ENCODE measurements at places on chromosomes 6 and 20. TPM values are rescaled to one million over a fixed set of nuclear protein-coding genes. Genes with fewer than 3 reads are reported as not detected.

DNA sequence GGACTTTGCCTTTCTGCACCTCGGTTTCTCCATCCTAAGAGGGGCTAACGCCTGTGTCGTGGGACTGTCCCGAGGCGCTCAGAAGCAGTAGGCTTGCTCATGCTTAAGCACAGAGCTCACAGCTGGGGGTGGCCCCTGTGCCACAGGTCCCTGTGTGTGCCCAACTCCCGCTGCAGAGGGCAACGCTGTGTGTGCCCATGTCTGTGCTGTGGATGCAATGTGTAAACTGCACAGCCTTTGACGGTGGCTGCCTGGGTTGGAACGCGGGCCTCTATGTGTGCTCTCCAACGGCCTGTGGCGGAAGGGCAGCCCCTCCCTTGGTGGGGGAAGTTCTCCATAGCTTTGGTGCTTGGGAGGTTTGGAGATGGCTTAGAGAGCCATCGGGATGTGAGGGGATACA is 10.7 kb upstream of the GATA5 start:
- no peak for DNase-seq
- no peak overlapping the region for H3K4me3 ChIP-seq
- no peaks in the 10 kb centered on the region for H3K4me1 ChIP-seq
- H3K36me3 ChIP-seq, result no peaks in the 10 kb centered on the region

The ADAM33 gene
- not detected for total RNA-seq

GRCh38 chr6:38714239-38715015 is 684 bp upstream of the DNAH8 start:
- H3K36me3 ChIP-seq, result peaks cover 14% of the 10 kb centered on the region
- peak overlapping the region; percentile 91 for H3K27ac ChIP-seq
- peaks cover 28% of the 10 kb centered on the region for H3K27me3 ChIP-seq
- no peak for DNase-seq
- peak overlapping the region; percentile 22 for H3K4me3 ChIP-seq

- no peak overlapping the region for H3K4me3 ChIP-seq
- peaks cover 4% of the 10 kb centered on the region for H3K27me3 ChIP-seq
- H3K4me1 ChIP-seq, result no peaks in the 10 kb centered on the region
- peak; percentile 14 for DNase-seq
- H3K27ac ChIP-seq, result no peak overlapping the region
Observed at GRCh38 chr6:35089935-35090505, 51.1 kb downstream of the TCP11 start.

DNA sequence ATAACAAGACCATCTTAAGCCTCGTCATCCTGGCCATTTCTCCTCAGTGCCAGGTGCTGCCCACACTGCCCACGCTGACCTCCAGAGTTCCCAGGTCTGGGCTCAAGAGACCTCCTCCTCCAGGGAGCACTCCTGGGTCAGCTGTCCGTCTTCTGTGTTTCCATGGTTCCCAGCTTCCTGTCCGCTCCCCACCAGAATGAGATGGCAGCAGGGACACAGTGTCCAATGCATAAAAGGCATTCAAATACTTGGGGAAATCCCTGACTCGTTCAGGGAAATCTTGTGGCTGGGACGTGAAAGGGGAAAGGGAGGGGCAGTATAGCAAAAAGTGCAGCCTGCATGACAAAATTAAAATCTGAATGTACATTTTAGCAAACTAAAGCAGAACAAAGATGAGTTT is 54.3 kb downstream of the SLC23A2 start:
- H3K4me3 ChIP-seq, result no peak overlapping the region
- H3K36me3 ChIP-seq, result peaks cover 9% of the 10 kb centered on the region
- no peak for DNase-seq
- no peaks in the 10 kb centered on the region for H3K27me3 ChIP-seq
- H3K27ac ChIP-seq, result no peak overlapping the region
- H3K4me1 ChIP-seq, result peaks cover 35% of the 10 kb centered on the region

GRCh38 chr6:52000064-52000463 is 87.3 kb downstream of the PKHD1 start:
- DNase-seq, result no peak
- H3K27ac ChIP-seq, result no peak overlapping the region
- H3K27me3 ChIP-seq, result peaks cover 11% of the 10 kb centered on the region
- no peaks in the 10 kb centered on the region for H3K36me3 ChIP-seq
- no peaks in the 10 kb centered on the region for H3K4me1 ChIP-seq

The BPI gene
- total RNA-seq, result not detected

DNA sequence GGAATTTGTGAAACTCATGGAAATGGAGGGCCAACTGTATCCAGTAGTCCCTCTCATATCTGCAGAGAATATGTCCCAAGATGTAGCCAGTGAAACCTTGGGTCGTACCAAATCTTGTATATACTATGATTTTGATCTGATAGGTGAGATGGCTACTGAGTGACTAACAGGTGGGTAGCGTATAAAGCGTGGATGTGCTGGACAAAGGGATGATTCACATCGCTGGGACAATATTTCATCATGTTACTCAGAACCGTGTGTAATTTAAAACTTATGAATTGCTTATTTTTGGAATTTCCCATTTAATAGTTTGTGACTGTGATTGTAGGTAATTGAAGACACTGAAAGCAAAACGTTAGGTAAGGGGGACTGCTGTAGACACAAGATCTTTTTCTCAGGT is 144.1 kb downstream of the SMAP1 start:
- peaks cover 4% of the 10 kb centered on the region for H3K36me3 ChIP-seq
- H3K27me3 ChIP-seq, result no peaks in the 10 kb centered on the region
- DNase-seq, result no peak
- no peak overlapping the region for H3K4me3 ChIP-seq

The FAM209A gene
- 3.0 TPM for total RNA-seq

The NDUFAF4 gene
- total RNA-seq, result 26.1 TPM

- H3K27me3 ChIP-seq, result no peaks in the 10 kb centered on the region
- no peaks in the 10 kb centered on the region for H3K36me3 ChIP-seq
- no peak overlapping the region for H3K27ac ChIP-seq
- DNase-seq, result no peak
- H3K4me3 ChIP-seq, result no peak overlapping the region
- H3K4me1 ChIP-seq, result peaks cover 7% of the 10 kb centered on the region
Observed at GRCh38 chr6:90941885-90942284, 355.0 kb upstream of the MAP3K7 start.

- no peak for DNase-seq
- no peak overlapping the region for H3K4me3 ChIP-seq
- no peaks in the 10 kb centered on the region for H3K4me1 ChIP-seq
- no peak overlapping the region for H3K27ac ChIP-seq
Observed at GRCh38 chr6:167778497-167779128, 48.1 kb upstream of the AFDN start.

- H3K27ac ChIP-seq, result no peak overlapping the region
- no peaks in the 10 kb centered on the region for H3K36me3 ChIP-seq
- DNase-seq, result no peak
- H3K4me3 ChIP-seq, result no peak overlapping the region
- H3K4me1 ChIP-seq, result no peaks in the 10 kb centered on the region
Observed at GRCh38 chr6:121619987-121620740, 184.7 kb downstream of the GJA1 start.

GRCh38 chr6:157045831-157046454 is 268.8 kb downstream of the ARID1B start:
- H3K4me3 ChIP-seq, result no peak overlapping the region
- no peak overlapping the region for H3K27ac ChIP-seq
- no peaks in the 10 kb centered on the region for H3K4me1 ChIP-seq
- H3K36me3 ChIP-seq, result peaks cover 4% of the 10 kb centered on the region

- H3K36me3 ChIP-seq, result peaks cover 58% of the 10 kb centered on the region
- no peak for DNase-seq
- no peaks in the 10 kb centered on the region for H3K27me3 ChIP-seq
- H3K4me3 ChIP-seq, result no peak overlapping the region
- no peak overlapping the region for H3K27ac ChIP-seq
Observed at GRCh38 chr6:105359419-105360370, 43.2 kb downstream of the PREP start.

DNA sequence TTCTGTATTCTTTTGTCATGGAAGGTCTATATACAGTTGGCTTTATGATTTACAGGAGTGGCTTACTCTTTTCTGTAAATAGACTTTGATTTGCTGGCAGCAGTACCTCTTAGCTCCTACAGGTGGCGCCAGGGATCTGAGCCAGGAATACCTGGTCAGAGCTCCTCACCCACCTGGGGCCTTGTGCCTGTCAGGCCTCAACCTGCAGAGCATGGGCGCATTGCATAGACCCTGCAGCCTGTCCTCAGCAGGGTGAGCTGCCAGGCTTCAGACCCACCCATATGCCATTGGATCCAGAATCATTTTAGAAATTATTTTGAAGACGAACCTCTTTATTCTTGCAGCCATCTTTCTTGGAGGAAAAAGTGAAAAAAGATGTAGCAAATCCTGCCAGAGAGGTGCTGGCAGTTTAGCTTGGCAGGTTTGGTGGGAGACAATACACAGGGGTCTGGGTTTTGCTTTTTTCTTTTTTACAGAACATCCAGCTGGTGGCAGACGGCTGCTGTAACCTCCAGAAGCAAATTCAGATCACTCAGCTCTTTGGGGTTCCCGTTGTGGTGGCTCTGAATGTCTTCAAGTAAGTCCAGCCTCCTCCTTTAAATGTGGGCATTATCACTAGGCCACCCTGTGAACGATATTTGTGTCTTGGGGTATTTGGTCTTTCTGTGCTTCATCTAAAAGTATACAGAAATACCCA is 149.1 kb downstream of the MTHFD1L start:
- H3K4me1 ChIP-seq, result peaks cover 13% of the 10 kb centered on the region
- peak; percentile 62 for DNase-seq
- no peak overlapping the region for H3K4me3 ChIP-seq
- H3K27ac ChIP-seq, result peak overlapping the region; percentile 14

DNA sequence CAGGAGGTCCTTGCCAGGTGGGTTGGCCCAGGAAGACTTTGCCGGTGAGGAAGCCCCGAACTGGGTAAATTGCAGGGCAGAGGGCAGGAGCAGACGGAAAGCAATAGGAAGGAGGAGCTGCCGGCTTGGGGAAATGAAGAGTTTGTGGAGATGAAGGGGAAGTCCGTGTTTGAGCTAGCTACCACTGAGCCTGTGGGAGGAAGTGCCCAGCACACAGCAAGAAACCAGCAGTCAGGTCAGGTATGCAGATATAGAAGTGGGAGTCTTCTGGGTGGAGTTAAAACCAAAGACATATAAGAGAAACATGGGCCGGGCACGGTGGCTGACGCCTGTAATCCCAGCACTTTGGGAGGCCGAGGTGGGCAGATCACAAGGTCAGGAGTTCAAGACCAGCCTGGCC is 34.7 kb downstream of the CD24 start:
- H3K36me3 ChIP-seq, result no peaks in the 10 kb centered on the region
- H3K27ac ChIP-seq, result no peak overlapping the region
- no peak for DNase-seq
- H3K4me3 ChIP-seq, result no peak overlapping the region
- no peaks in the 10 kb centered on the region for H3K4me1 ChIP-seq

GRCh38 chr6:16106991-16107787 is 21.7 kb upstream of the MYLIP start:
- DNase-seq, result no peak
- H3K4me3 ChIP-seq, result no peak overlapping the region
- H3K36me3 ChIP-seq, result no peaks in the 10 kb centered on the region

DNA sequence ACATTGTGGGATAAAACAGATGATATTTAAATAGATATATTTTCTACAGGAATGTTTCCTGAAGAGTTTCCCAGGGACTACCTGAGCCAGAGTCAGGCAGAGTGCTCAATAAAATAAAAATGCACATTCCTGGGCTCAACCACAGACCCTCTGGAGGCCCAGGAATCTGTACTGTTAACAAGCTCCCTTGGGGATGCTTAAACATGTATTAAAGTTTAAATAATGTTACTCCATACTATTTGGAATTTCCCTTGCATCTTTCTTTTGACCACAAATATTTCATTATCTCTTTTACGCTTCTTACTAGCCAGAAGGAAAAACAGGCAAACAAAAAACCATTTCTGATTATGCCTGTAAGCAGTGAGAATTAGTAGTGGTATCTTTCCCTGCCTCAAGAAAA is 42.3 kb downstream of the GPR63 start:
- H3K27ac ChIP-seq, result no peak overlapping the region
- H3K4me3 ChIP-seq, result no peak overlapping the region

DNA sequence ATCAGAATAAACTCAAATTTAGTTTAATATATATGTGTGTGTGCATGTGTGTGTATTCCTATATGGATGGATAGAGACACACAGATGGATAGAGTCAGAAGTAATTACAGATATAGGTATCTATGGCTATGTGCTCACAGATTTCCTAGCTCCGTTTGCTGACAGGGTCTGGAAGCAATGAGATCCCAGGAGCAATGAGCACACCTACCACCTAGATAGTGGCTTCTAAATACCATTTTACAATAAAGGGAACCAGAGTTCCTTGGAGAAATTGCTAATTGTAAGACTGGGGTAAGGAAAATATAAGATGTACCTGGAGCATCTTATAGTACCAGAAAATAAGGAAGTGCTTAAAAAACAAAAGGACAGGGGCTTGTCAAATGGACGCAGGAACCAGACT is 196.2 kb upstream of the PRDM1 start:
- no peaks in the 10 kb centered on the region for H3K27me3 ChIP-seq
- no peak overlapping the region for H3K4me3 ChIP-seq
- DNase-seq, result no peak
- peaks cover 39% of the 10 kb centered on the region for H3K4me1 ChIP-seq

DNA sequence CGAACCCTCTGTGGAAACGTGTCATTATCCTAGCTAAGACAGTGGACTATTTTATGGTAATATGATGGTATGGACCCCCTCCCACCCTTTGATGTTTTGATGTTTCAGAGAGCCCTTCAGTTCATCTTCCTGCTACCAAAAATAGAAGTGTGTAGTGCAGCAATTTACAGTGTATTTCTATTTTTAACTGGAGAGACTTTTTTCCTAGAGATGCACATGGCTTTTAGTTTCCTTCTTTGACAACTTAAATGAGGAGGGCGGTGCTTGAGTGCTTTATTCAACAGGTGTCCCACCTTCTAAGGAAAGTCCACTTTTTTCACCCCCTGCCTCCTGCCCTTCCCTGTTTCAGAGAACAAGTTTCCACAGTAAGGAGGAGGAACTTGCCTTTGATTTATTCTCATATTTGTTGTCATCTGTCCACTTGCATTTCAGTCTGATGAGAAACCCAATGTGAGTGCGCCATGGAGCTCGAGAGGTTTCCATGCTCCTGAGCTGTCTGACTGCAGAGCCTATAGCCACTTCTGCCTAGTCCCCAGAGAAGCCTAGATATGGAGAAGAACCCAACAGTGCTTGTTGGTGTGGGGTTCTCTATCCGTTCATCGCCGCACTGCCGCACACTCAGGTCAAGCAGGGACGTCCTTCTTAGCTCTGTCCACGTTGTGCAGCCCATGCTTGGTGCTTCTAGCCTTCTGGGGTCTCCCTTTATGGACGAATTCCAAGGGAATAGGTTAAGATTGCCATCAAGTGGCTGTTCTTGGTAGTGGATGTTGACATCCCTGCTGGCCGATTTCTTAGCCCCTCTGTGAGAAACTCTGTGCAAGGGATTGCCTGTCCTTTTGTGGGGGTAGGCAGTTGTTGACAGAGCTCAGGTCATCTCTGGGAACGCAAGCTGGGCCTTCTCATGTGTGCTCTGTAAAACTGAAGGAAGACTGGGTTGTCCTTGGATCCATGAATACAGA is 144.2 kb downstream of the JARID2 start:
- H3K27me3 ChIP-seq, result no peaks in the 10 kb centered on the region
- peaks cover 8% of the 10 kb centered on the region for H3K36me3 ChIP-seq

The GPLD1 gene
- 0.18 TPM for total RNA-seq

GRCh38 chr6:153966001-153966400 is 73.0 kb upstream of the OPRM1 start:
- H3K4me1 ChIP-seq, result no peaks in the 10 kb centered on the region
- no peaks in the 10 kb centered on the region for H3K36me3 ChIP-seq
- no peak overlapping the region for H3K4me3 ChIP-seq
- H3K27ac ChIP-seq, result no peak overlapping the region

GRCh38 chr6:31892821-31893220 is 4.7 kb downstream of the EHMT2 start:
- no peak for DNase-seq
- no peak overlapping the region for H3K27ac ChIP-seq
- no peaks in the 10 kb centered on the region for H3K27me3 ChIP-seq
- H3K4me1 ChIP-seq, result peaks cover 28% of the 10 kb centered on the region

Measured in activated CD4-positive, alpha-beta memory T cell treated with anti-CD3 and anti-CD28 coated beads, Interleukin-2, amount 10 ng/mL, durations not matched to agents 7 days and 5 days (primary cell).